Activated CD4-positive, alpha-beta T cell treated with anti-CD3 and anti-CD28 coated beads for 48 hours (primary cell): ENCODE measurements at places on chromosomes 11 and 22.

DNA sequence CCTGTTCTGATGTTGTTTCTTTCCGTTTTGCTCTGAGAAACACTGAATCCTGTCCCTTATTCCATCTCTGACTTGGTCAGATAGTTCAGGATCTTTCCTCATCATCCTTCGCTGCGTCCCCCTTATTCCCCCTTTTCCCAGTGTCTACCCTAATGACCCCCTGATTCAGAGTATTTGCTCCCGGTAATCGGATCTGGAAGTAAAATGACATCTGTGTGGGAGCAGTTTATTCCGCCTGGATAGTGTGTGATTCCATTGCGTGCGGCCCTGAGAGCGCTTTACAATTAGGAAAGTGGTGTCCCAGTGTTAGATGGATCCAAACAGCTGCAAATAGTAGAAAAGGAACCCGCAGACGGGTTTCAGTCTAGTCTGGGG lies 606 bp downstream of the DRG1 start:
- no peak for DNase-seq

DNA sequence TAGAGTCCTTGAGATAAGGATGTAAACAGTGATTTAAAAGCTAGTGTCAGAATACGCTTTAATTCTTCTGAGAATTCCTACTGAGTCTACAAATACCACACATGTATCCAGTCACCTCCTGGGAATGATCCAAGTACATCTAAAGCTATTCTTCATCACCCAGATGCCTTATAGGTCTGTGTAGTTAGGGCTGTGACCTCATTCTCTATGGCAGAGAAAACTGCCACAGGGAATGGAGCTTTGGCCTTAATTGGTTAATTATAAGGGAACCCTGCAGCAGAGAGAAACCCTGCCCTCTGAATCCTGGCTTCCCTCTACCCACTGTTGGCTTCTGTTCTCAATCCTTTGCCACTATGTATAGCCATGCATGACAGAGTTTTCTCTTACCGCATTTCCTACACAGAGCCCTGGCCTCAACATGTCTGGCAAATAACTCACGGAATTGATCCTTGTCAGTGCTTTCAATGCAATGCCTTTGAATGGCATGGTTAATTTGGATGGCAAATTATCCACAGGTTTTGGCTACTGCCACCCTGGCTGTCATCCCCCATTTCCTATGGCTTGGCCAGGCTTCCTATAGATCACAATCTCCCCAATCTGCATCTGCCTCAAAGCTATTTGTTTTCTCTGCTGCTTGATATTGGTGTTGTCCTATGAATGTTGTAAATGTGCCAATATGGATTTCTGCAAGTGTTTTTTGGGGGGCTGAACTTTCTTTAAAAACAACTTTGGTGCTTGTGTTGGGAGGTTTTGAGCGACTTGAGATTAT lies 2.9 kb downstream of the DIXDC1 start:
- no peak for DNase-seq

- DNase-seq: no peak
Observed at GRCh38 chr11:104130161-104130560, 33.8 kb downstream of the PDGFD start.

GRCh38 chr11:72483412-72484186 lies 49.3 kb upstream of the CLPB start:
- DNase-seq: no peak
